Left lobe of liver (tissue), 2 donors: ENCODE measurements at places on chromosomes 1 and 21. TPM values are rescaled to one million over a fixed set of nuclear protein-coding genes. Genes with fewer than 3 reads are reported as not detected.
A peak's percentile ranks its signal among the peaks of the same experiment; 100 is the strongest.

GRCh38 chr1:35650416-35650815, 9.1 kb upstream of the PSMB2 start:
- DNase-seq, result no peak

GRCh38 chr1:27599605-27600497, 4.1 kb downstream of the AHDC1 start:
- peak; percentile 42 for DNase-seq

GRCh38 chr1:188277771-188278170, 1449.0 kb downstream of the PLA2G4A start:
- no peak for DNase-seq

DNA sequence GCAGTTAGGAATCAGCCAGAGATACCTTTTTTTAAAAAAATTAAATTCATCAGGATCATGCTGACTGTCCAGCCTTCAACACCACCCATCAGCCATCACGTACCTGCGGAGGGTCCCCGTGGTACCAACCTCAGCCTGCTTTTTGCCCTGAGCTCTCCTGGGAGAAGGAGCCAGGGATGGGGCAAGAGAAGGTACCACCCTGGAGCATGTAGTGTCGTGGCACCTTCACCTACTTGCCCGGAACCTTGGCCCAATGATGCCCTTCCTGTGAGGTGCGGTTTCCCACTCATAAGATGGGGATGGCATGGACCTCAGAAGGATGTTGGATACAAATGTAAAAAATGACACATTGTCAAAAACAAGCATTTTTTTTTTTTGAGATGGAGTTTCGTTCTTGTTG, 88.4 kb upstream of the C1orf174 start:
- no peak for DNase-seq

GRCh38 chr1:168328731-168329364, 48.2 kb downstream of the TBX19 start:
- no peak for DNase-seq

DNA sequence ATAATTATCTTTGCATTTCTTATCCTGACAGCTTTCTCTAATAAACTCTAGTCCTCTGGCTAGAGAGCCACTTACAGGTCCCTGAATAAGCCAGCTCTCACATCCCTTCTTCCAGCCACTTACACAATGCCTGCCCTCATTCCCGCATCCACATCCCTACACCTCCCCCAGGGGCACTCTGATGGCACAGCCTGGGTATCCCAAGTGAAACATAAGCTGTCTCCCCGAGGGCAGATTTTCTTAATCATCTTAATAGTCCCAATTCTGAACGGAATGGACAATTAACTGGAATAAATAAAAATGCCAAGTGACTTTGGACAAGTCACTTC, 4.9 kb downstream of the RHOC start:
- DNase-seq, result no peak

DNA sequence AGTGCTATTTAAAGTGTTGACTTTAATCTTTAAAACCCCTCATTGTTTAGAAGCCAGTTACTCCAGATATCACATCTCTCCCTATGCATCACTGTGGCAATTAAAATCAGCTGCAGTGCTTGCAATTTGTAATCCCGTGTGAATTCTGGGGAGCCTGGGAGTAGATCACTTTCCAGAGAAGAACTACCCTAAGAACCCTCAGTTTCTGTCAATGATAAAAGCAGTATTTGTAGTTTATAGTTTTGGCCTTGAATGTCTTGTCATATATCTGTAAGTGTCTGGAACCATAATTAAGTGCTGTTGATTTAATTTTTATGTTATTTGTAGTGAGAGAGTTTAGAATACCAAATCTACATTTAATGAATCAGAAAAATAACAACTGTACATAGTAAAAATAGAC, 5.5 kb upstream of the SPAG17 start:
- DNase-seq, result no peak

DNA sequence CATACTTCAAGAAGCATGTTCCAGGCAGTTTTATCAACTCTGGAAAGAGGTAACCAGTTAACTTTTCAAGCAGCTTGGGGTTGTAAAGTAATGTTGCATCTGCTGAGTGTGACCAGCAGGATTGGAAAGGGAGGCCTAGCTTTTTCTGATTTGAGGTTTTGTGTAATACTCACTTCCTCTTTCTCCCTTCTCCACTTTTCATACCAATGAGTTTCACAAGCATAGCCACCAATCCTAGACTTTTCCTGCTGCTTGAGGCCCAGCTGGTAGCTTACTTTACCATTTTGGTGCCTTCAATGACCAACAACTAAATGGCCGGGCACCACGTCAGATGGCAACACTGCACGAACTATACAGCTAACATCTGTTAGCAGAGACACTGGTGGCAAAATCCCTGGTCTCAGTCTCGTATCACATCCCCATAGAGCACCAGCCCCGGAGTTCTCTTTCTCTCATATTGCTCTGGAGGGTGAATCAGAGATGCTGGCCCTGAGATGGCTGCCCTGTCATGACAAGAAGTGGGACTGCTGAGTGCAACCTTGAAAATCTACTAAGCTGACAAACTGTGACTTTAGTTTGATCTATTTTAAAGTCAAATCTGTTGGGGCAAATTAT, 14.8 kb upstream of the GPR88 start:
- DNase-seq, result no peak

GRCh38 chr1:55943012-55943411, 636.4 kb downstream of the PLPP3 start:
- DNase-seq, result no peak

- no peak for DNase-seq
Measured at GRCh38 chr1:214823311-214824117, 220.5 kb downstream of the CENPF start.

DNA sequence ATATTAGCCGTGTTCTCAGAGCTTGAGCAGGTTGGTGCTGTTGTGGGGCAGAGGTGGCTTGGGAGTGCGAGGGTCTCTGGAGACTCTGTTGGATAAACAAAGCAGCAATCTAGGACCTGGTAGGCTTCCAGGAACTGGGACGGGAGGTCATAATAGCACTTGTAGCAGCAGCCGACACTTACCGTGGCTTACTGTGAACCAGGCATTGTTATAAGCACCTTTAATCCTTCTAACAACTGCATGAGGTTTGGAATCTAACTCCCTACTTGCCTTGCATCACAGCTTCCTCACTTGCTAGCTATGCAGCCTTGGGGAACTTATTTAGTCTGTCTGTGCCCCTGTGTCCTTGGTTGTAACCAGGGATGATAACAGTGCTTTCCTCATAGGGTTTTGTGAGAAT, 94.9 kb downstream of the NAV1 start:
- no peak for DNase-seq

DNA sequence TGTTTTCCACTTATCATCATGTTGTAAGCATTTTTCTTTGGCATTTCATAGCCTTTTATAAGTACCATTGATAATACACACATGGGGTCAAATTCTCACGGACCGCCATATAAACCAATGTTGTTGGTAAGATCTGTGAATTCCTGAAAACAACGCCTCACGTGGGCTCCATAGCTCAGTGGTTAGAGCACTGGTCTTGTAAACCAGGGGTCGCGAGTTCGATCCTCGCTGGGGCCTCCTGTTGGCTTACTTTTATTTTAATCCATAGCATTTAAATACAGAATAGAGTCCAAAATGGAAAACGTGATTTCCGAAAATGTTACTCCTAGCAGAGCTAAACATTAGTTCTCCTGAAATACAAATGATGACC, 83.1 kb downstream of the HHIPL2 start:
- peak; percentile 52 for DNase-seq

- DNase-seq, result no peak
Measured at GRCh38 chr1:94611681-94612475, 70.3 kb upstream of the F3 start.

The NID1 gene
- 49.7 TPM for total RNA-seq

The S100A1 gene
- 1.7 TPM for total RNA-seq

The IGSF9 gene
- 17.0 TPM for total RNA-seq

The TACSTD2 gene
- 2.2 TPM for total RNA-seq
